Activated naive CD4-positive, alpha-beta T cell treated with anti-CD3 and anti-CD28 coated beads, Interleukin-2, amount 50 U/mL, for 16 hours (primary cell): ENCODE measurements at places on chromosomes 7 and 10.
A peak's percentile ranks its signal among the peaks of the same experiment; 100 is the strongest.

- no peak for DNase-seq
Observed at GRCh38 chr10:59173414-59173813, 3.0 kb upstream of the PHYHIPL start.

GRCh38 chr10:61408105-61408504 lies 45.1 kb downstream of the TMEM26 start:
- no peak for DNase-seq

DNA sequence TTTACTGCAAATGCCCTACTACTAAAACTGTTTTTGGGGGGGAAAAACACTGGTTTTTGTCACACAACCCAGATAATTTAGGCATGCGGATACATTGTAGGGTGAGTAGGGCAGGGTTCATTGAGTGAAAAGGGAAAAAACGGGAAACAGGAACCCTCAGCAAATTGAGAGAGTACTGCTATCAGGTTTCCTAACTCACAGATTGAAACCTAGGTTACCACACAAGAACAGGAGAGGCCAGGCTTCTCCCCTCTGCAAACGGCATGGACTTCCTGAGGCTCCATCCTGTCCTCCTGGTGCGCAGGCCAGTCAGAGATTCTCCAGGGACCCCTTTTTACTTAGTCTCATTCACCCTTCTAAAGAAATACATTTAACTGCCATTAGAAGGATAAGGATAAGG lies 30.6 kb downstream of the AVL9 start:
- DNase-seq: no peak

DNA sequence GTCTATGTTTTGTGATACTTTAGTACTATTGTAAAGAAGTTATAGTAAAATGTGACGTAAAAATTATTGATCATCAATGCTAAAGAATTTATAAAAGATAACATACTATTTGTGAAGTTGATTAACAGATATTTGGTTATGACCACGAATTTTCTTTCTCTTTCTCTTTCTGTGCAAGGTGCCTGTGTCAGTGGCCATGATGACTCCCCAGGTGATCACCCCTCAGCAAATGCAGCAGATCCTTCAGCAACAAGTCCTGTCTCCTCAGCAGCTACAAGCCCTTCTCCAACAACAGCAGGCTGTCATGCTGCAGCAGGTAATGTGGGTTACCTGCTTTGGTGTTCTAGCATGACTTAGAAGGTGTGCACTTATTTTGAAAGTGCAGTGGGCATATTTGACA lies 213.7 kb downstream of the FOXP2 start:
- DNase-seq: no peak

DNA sequence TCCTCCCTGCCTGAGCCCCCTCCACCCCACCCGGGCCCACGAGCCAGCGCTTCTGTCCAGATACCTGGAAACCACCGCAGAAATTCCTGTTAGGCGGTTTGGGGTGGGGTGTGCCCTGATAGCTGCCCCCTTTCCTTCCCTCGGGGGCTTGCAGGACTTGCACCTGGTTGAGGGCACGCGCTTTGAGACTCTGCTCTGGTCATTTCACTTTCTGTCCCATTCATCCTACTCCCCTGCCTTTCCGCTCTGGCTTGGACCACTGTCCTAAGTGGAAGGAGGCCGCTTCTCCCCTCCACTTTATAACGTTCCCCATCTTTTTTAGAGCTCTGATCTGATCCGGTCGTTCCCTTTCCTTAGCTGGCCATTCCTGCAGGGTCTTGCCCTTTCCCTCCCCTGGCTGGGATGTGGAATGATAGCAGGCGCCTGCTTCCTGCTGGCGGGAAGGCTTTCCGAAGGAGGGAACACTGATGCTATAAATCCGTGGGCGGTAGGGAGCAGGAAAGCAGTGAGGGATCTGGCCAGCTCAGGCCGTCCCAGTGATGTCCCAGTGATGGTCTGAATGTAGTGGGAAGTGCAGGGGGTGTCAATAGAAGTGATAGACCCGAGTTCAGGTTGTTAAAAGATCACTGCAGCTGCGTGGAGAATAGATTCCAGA lies 852 bp upstream of the PRKAR1B start:
- DNase-seq: no peak

DNA sequence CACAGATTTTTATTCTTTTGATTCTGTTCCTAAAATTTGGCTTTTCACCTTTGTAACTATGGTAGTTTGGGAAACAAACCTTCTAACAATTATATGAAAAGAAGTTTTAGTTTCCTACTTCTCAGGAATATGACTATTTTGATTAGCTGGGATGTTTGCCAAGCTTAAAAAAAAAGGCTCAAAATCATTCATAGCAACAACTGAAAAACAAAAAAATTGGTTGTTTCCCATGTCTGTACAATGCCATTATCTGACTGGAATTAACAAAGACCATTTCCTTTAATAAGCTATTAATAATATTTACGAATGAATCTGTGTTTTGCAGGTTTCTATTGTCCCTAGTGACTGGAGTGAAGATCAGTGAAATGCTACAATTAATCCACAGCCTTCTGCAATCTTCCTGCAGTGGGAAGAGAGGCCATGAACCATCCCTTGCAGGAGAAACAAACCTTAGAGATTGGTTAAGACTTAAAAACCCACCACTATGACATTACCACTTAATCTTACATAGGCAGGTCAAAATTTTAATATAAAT lies 4.2 kb downstream of the PURB start:
- no peak for DNase-seq

DNA sequence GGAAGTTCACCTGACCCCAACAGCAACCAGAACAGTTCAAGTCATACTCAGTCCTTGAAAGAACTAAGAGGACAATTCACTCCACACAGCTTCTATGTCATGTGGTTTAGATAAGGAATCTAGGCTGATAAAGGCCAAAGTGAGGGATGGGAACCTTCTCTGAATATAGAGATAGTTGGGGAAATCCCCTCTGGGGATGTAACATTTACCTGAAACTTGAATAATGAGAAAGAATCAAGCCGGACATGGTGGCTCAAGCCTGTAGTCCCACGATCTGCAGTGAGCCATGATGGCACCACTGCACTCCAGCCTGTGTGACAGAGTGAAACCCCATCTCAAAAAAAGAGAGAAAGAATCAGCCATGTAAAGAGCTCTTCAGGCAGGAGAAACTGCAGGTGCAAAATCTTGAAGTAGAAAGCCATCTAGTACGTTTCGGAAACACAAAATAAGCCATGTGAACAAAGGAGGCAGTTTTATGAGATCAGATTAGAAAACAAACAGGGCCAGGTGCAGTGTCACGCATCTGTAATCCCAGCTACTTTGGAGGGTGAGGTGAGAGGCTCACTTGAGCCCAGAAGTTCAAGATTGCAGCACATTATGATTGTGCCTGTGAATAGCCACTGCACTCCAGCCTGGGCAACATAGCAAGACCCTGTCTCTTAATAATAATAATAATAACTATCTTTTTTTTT lies 4.5 kb upstream of the DNMBP start:
- no peak for DNase-seq

DNA sequence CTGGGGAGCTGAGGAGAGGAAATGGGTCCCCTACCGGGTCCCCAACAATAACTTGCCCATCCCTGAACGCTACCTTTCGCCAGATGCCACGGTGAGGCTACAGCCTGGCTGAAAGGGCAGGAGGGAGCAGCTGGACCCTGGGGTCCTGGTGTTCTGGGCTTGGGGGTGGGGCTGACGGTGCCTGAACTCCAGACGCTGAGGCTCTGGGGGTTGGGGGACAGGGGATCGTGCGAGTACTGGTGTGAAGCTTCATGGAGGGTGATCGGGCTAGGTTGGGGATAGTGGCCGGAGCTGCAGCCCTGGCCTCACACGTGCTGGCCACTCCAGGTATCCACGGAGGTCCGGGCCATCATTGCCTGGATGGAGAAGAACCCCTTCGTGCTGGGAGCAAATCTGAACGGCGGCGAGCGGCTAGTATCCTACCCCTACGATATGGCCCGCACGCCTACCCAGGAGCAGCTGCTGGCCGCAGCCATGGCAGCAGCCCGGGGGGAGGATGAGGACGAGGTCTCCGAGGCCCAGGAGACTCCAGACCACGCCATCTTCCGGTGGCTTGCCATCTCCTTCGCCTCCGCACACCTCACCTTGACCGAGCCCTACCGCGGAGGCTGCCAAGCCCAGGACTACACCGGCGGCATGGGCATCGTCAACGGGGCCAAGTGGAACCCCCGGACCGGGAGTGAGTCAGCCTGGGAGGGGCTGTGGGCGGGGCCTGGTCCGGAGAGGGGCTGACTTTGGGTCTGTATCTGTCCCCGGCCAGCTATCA lies 8.3 kb downstream of the AEBP1 start:
- DNase-seq: no peak

- no peak for DNase-seq
Observed at GRCh38 chr7:6244021-6244420, 28.4 kb downstream of the CYTH3 start.

- no peak for DNase-seq
Observed at GRCh38 chr7:156021471-156021870, 209.2 kb upstream of the SHH start.

DNA sequence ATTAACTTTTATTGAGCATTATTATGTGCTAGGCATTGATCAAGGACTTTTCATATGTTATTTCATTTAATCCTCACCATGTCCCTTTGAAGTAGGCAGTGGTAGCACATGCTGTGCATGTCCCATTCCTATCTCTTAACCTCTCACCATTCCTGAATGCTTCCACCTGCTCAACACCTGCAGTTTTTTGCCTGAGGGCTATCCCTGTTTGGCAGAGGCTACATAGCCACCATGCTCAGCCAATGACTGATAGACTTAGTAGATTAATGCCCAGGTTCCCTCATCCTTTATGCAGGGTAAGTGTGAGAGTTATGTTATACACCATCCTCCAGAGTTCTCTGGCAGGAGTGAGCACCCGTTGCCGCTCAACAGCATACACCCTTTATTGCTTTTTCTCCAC lies 387.8 kb downstream of the BBS9 start:
- DNase-seq: no peak

DNA sequence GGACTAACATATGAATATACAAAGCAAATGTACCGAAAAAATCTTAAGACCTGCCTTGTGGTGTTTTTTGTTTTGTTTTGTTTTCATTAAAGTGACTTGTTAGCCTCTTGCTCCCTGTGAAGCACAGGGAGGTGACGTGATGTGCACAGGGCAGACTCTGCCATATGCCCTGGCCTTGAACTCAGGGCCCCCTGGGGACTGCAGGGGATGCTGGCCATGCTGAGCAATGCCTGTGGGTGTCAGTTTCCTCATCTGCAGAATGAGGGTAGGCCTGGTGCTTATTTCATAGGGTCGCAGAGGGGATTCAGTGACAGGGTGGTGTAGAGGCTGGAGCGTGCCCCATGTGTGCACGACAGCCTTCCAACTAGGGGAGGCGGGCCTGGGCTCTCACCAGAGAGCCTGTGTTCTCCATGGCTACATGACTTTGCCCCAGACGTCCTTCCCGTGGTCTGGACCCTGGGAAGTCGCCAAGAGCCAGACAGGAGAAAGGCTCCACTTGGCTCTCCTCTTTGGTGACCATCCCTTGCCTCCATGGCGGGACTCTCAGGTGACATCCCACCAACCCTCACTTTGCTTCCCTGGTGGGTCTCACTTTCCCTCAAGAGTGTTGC lies 14.5 kb downstream of the EGFR start:
- DNase-seq: no peak

- DNase-seq: peak; percentile 31
Observed at GRCh38 chr10:13349463-13350274, 1.6 kb upstream of the SEPHS1 start.

DNA sequence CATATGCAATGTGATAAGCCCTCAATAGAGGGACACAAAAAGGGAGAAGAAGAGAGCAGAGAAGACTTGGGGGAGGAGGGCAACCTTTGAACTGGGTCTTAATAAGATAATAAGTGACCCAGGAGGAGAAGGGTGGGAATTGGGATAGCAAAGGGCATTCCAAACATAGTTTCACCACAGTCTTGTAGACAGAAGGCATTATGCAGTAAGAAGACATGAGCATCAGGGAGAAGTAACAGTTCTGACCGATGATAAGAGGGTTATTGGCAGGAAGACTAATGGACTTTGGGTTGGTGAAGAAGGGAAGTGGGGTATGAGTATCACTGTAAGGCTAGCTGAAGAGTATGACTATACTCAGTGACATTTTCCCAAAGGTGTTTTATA lies 63.6 kb downstream of the TES start:
- no peak for DNase-seq

DNA sequence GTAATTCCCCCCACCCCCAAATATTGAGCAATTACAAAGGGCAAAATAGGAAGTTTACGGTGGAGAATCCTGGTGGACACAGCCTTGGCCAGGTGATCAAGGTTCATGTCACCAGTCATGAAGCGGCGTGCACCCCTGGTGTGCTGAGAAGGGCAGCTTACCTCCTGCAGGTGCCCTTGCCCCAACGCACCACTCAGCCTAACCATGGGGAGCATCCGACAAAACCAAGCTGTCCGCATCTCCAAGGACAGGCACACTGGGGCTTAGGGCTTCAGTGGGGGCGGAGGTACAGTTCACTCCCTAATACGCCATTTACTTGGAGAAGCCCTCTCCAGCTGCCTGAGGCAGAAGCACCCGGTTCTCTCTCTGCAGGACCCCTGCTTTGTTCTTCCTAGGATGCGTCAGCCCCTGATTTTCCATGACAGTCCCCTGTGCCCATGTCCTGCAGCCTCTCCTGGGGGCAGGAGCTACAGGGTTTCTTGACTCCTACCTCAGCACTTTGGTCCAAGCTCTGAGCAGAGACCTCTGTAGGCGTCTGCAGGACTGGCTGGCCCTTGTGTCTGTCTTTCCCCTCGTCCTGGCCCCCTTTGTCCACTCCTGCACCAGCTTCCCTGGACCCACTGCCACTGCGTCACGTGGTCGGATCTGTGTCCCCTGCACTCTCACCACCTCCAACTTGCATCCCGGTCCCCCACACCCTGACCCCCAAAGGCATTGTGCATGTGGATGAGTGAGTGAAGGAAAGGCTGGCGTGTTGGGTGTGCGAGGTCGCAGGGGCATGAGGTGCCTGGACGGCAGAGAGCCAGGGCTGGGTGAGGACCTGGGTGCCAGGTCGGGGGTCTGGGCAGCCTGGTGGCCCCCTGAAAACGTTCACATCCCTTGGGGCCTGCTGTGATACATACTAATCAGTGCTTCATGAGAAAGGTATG lies 113.7 kb downstream of the LHPP start:
- no peak for DNase-seq

DNA sequence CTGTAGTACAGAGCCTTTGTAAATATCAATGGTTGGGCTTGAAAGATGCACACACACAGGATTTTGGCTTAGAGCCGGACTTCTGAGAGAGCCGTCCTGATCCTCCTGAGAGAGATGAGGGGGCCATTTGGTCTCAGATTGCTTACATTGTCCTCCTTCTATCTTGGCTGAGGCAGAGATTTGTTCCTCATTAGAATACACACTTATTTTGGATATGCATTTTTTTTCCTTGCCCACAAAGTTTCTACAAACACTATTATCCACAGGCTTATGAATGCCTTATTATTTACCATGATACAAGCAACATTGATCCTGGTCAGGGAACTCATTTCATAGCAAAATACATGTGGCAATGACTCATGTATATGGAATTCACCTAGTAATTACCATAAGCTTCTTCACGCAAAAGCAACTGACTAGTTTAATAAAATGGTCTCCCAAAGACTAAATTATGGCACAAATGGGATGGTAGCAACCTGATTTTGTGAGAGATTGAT lies 175.3 kb downstream of the MDFIC start:
- DNase-seq: no peak

- no peak for DNase-seq
Observed at GRCh38 chr10:5989756-5990155, 12.4 kb upstream of the IL15RA start.
